Tibial nerve (tissue), 4 donors: ENCODE measurements at places on chromosomes 12 and 14.
A peak's percentile ranks its signal among the peaks of the same experiment; 100 is the strongest.

DNA sequence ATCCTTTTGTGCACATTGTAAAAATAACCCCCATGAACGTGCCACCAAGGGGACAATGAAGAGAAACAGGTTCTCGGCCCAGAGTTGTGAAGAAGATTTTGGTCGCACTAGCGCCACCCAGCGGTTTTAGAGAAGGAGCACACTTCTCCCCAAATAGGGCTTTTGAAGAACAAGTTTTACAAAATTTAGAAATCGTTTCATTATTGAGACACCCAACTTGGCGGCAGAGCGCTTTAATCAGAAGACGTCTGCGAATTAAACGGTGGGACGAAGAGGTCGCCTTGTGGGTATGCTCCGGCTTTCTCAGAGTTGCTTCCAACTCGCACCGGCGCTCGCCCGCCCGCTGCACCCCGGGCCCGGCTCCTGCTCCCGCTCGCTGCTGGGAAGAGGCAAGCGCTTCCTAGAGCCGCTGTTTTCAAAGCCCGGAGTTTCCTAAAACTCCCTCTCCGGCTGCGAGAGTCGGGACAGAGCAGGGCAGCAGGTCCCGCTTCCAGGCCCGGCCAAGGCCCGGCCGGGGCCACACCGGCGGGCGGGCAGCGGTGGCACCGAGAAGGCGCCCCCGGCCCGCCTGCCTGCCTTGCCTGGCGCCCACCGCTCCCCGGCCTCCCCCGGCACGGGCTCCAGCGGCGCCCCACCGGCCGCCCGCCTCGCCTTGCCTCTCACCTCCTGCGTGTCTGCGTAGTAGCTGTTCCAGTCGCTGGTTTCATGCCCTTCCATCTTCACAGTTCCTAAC is 645 bp downstream of the FOXA1 start:
- DNase-seq, result peak; percentile 60

DNA sequence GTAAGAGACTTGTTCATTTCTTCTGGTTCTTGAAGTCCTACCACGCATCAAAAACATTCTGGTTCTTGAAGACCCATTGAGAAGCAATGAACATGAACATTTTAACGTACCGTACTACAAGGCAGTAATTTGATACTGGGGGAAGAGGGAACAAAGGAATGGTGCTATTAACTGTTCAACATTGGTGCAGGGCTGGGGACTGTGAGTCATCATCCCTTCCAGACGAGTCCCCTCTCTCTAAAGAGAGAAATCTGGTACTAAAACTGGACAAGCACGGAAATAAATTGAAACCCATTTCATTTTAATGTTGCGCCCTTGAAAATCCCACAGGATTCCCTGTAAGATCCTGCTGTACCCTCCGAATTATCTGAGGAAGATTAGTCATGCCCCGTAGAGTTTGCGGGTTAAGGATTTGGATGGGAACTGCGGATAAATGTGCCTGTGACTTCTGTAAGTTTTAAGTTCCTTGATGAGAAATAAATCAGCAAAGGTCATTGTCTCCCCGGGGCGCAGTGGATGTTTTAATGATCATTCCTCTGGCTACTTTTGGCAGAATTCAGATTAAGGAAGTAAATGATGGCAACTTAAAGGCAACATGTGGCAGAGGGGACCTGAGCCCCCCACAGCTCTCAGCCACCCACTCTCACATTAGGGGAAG is 78.6 kb downstream of the KCNK13 start:
- DNase-seq, result no peak

DNA sequence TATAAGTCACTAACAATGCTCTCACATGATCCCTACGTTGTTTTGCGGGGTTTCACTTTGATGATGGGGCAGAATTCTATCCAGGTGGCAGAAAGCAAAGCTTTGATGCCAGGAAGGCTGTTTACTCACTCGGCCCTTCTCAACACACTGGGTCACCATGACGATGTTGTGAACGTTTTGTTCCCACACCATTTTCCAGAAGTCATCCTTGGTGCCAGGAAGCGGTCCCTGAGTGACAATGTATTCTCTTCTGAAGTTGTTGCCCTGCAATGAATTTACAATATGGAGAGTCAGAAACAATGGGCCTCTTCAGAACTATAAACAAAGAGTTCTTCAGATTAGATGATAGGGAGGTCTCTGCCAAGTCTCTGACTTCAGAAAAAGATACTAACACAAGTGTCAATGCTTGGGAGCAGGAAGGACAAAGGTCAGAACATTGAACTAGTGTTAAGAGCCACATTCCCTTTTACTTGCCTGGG is 101.3 kb downstream of the PTPRB start:
- peak; percentile 19 for DNase-seq

- DNase-seq, result no peak
Measured at GRCh38 chr14:100660882-100661635, 65.6 kb upstream of the DLK1 start.

GRCh38 chr12:95710386-95710785 is 80.2 kb downstream of the NTN4 start:
- no peak for DNase-seq

- DNase-seq, result no peak
Measured at GRCh38 chr12:59066445-59066844, 146.1 kb upstream of the LRIG3 start.

- DNase-seq, result no peak
Measured at GRCh38 chr12:59678759-59679411, 83.1 kb downstream of the SLC16A7 start.

GRCh38 chr14:71661441-71661840 is 270.8 kb upstream of the RGS6 start:
- DNase-seq, result no peak

DNA sequence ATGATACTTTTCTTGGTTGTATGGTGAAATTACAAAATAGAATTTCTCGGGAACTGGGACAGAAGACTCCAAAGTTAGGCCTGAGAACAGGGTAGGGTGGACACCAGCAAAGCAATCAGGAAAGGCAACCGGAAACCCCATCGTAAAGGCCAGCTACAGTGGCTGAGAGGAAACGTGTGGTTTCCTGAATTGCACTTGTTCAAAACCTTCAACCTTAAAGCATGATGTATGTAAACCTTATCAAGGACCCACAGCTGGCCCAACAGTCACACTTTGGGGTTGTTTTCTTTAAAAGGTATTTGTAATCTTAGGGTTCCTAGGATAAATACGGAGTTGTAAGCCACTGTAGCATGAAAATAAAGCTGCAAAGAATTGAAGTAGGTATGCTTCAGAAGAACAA is 2.2 kb upstream of the PTGDR start:
- DNase-seq, result no peak

- no peak for DNase-seq
Measured at GRCh38 chr12:61991661-61992060, 268.5 kb upstream of the USP15 start.

DNA sequence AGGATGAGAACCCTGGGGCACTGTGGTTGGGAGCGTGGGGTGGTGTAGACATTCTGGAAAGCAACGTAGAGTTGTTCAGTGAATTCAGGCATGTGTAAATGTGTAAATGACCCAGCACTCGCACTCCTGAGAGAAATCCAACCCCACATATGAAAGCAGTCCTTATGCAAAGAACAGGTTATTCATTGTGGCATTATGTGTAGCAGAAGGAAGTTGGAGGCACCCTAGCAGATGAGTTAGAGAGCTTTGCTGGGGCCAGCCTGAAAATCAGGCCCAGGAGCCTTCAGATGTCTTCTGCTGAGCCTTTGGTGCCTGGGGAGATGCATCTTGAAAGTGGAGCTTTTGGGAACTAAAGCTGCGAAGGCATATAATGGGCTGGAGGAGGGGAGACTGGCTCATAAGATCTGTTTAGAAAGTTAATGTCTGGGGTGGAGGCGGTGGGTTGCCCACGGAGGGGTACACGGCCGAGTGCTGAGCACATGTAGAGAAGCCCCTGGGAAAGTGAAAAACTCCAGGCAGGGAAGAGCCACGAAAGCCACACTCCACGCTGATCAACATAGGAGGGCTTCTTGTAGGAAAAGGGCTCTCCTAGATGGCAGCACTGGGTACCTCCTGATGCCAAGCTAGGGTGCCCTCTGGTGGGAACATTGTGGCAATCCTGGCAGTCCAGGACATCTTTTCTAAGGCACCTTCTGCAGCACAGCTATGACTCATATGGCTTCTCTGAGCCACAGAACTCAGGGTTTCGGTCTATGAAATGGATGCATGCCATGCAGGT is 6.0 kb upstream of the KRT83 start:
- peak; percentile 74 for DNase-seq

DNA sequence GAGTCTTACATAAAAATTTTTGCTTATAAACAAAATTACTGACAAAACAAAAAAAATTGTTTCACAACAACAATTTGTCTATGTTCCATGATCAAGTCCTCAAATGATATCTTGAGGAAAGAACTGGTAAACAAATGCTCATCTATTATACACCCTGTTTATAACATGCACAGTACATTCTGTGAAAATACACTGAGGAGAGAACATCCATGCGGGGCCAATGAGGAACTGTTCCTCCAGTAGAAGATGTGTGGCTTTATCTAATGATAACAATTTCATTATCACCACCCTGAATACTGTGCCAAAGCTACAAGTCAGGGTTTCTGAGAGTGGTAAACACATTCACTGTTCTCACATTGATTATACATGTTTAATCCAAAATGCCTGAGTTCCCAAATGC is 10.8 kb downstream of the MLH3 start:
- DNase-seq, result no peak

DNA sequence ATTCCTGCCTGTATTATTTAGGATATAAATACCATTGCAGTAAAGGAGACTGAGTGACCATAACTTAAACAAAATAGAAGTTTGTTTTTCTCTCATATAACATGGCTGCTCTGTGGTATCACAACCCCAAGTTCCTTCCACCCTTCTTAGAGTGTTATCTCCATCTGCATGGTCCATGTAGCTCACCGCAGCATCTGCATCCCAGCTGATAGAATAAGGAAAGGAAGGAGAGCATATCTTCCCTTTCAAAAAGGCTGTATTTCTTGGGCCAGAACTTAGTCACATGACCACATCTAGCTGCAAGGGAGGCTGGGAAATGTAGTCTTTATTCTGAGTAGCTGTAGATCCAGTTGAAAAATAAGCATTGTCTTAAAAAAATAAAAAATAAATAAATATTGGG is 184.8 kb upstream of the NUDT4 start:
- DNase-seq, result no peak

DNA sequence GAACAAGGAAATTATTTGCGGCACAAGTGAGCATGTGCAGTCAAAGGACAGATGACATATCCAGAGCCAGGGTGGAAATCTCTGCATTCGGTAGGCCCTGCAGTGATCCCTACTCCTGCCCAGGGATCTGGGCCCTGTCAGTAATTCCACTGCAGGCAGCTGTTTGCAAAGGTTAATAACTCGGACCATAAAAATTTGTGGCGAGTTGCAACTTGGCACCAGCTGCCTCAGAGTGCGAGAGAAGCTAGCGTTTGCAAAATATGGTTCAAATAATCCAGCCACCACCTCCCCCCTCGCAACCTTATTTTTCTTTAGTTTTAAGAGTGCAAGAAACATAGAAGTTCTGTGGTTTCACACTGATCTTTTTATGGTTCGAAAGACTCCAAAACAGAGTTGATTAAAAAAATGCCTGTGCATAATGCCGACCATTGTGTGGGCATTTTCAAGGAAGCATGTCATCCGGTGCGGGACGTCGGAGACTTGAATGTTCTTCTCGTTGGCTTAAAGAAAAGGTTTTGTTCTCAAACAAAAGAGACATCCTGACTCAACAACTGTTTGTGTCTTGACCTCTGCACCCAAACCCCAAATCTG is 224.5 kb downstream of the BCL11B start:
- DNase-seq, result no peak

DNA sequence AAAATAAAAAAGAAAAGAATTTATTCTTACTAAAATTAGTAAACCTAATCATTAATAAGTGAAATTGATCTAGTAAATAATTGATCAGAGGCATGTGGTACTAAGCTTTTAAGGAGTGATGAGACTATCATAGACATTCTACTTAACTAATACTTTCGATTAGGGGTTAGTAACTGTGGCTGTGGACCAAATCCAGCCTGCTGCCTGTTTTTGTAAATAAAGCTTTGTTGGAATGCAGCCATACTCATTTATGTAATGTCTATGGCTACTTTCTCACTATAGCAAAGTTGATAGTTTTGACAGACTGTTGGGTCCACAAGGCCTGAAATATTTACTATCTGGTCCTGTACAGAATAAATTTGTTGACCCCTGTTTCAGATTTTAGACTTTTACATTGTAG is 63.2 kb downstream of the PLEKHA5 start:
- no peak for DNase-seq

DNA sequence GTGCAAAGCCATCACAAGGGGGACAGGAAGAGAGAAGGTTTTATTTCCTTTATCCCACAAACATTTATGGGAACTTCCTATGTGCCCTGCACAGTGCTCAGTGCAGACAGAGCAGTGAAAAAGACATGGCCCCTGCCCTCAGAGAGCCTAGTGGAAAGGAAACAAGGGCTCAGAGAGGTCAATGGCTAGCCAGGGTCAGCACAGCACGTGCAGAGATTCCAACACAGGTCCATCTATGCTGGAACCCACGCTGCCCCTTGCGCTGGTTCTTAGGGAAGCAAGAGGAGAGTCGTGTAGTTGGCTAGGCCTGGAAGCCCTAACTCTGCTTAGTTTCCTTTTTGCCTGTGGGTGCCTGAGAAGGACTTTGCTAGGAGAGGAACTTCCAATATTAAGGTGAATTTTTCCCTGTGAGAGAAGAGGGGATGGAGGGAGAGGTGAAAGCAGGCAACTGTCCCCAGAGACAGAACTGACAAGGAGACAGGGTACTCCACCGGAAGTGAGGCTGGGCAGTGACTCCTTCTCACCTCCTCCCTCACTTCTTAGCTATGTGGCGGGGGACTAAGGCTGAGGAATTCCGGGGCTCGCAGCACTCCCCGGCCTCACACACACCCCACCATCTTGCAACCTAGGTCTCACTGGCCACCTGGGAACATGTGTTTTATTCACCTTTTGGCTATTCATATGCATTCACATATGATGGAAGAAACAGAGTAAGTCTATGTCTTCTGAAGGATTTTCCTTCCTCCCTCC is 12.1 kb upstream of the GPX2 start:
- no peak for DNase-seq
